ENCODE measurements at places on chromosomes 1 and 21.

DNA sequence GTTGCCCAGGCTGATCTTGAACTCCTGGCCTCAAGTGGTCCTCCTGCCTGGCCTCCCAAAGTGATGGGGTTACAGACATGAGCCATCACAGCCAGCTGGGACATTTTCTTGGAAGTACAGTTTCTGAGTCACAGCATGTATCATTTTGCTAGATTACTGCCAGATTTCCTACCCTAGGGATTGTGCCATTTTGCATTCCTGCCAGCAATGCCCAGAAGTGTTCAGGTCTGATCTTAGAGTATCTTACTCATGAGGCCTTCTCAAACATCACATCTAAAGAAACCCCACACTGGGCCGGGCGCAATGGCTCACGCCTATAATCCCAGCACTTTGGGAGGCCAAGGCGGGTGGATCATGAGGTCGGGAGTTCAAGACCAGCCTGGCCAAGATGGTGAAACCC is 10.2 kb downstream of the BMP8A start:
- no peak for DNase-seq

GRCh38 chr1:39885516-39885915 is 2.2 kb upstream of the TRIT1 start:
- DNase-seq = no peak

GRCh38 chr1:53412285-53413174 is 46.7 kb upstream of the DMRTB1 start:
- no peak for DNase-seq

- no peak for DNase-seq
Observed at GRCh38 chr1:150410582-150411101, 46.7 kb downstream of the RPRD2 start.

DNA sequence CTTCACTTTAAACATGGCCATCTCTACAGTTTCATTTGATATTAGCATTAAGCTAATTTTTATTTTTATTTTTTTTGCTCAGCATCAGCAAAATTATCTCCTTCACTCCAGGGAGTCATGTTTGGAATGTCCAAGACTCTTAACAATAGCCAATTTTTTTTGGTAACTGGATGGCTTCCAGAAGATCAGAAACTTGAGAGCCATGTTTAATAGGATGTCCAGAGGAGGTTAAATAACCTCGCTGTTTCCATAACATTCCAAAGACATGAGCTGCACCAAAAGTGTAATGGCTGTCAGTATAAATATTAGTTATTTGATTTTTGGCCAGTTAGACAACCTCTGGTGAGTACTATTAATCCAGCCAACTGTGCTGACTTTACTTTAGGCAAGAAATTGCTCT is 80.7 kb downstream of the DNTTIP2 start:
- DNase-seq = no peak

DNA sequence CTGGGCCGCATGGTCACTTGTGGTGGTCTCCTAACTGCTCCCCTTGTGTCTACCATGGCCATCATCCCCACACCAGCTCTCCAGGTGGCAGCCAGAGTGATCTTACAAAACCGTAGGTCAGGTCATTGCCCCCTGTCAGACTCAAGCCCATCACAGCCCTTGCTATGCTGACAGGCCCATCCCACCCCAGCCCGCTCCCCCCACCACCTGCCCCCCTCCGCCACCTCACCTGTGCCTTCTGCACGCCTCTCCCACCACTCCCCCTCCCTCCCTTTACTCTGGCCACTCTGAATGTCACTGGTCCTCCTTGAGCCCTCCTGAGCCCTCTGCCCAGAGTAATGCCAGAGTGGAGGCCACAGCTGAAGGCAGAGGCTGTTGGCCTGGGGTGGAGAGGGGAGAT is 28.5 kb downstream of the TEX35 start:
- DNase-seq = no peak

DNA sequence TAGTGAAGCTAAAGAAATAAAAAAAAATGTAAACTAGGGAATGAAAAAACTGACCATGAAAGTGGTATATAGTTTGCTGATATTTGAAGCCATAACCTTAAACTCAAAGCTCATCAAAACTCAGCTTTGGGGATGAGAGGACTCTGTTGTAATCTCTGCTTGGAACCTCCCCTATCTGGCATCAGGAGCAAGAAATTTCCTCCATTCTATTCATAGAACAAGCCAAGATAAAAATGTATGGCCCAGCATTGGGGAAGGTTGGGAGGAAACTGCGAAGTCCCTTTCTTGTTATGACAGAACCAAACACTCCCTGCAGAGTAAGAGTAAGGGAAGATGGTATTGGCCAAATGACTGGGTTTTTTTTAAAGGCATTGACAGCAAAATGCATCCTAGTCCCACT is 35.6 kb downstream of the MCOLN2 start:
- DNase-seq = no peak

DNA sequence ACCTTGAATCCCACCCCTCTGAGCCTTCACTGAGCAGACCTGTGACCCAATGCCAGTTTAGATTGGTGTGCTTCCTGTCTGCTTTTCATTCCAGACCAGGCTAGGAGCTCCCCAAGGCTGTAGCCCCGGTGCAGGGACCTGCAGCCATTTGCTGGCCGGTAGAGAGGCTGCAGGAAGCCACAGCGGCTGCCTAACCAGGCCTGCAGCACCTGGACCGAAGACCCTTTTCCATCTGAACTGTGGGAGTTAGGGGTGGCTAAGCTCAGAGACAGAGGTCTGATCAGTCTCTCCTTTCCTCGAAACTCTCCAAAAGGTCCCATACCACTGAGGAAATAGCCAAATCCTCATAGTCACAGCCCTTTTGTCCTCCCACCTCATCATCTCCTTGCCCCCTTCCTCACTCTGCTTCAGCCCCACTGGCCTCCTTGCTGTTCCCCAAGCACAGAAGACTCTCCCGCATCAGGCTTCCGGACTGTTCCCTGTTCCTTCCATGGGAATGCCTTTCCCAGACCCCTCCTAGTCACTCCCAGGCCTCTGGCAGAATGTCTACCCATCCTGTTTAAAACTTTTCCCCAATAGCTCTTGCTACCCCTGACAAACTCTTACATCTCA is 674 bp upstream of the TTC4 start:
- DNase-seq = no peak

GRCh38 chr1:227449051-227449450 is 114.3 kb upstream of the ZNF678 start:
- DNase-seq = peak; percentile 21

- DNase-seq = no peak
Observed at GRCh38 chr1:55554611-55555010, 339.4 kb upstream of the USP24 start.

DNA sequence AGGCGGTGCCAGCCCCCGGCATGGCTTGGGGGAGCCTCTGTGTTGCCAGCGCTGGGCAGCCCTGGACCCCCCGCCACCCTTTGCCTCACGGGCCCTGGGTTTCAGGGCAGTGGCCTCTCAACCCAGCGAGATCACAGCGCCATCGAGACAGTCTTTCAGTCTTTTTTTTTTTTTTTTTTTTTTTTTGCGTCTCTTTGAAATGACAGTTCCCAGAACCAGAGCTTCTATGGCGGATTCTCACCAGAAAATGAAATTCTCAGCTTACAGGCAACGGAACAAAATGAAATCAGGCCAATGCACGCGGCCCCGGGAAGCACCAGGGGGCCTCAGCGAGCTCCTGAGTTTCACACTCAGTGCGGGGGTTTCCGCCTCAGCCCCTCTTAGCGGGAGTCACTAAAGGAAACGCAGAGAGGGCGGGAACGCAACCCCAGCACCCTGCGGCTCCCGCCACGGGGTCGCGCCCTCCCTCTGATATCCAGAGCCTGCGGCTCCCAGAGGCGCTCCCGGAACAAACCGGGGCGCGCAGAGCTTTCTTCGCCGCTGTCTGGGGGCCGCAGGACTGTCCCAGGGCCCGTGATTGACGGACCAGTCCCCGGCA is 8.0 kb upstream of the COL6A1 start:
- no peak for DNase-seq

GRCh38 chr1:153776352-153776751 is 1.1 kb downstream of the SLC27A3 start:
- no peak for DNase-seq

DNA sequence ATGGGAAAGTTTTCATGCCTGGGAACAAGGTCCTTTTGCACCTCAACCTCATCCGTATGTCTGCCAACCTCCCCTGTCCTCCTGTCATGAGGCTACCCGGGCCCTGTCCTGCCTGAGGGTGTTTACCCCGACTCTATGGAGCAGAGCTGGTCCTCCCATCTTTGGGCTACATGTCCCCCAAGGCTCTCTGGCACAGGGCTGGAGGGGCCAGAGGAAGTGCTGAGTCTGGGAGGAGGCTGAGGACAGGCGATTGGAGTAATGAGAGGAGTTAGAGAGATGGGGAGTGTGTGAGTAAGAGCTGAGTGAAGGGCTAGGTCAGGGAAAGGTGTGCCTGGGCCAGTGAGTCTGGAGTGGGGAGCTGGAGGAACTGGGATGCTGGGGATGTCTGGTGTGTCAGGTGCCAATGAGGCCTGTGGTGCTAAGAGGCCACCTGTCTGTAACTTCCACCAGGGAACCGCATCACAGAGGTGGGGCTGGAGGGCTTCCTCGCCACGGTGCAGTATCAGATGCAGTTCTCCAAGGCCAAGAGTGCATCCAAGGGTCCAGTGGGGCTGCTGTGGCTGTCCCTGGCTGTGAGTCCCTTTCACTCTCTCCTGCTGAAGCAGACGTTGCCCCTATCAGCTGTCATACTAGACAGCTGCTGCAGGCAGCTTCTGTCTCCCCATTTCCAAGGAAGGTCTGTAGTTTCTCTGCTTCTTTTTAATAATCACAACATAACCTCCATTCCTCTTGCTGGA is 11.7 kb downstream of the LRRC71 start:
- DNase-seq = no peak

DNA sequence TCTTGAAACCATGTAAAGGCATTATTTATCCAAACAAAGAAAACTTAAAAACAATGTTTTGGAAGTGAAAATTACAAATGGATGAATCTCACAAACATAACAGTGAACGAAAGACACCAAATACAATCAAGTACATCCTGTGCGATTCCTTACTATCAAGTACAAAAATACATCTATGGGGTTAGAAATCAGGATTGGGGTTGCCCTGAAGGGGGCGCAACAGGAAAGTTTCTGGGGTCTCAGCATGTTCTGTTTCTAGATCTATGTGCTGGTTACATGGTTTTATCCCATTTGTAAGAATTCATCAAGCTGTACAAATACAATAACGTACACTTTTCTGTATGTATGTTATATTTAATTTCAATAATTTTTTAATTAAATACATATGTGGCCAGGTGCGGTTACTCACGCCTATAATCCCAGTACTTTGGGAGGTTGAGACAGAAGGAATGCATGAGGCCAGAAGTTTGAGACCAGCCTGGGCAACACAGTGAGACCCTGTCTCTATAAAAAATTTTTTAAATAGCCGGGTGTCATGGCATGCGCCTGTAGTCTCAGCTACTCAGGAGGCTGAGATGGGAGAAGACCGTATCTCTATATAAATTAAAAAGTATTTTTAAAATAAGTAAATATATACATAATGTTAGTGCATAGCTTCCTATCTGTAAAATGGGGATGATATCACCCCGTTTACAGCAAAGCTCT is 121.5 kb upstream of the SOD1 start:
- no peak for DNase-seq

GRCh38 chr1:11501491-11501897 is 22.5 kb downstream of the DISP3 start:
- DNase-seq = no peak

GRCh38 chr1:228496084-228496483 is 8.9 kb downstream of the RNF187 start:
- DNase-seq = no peak

DNA sequence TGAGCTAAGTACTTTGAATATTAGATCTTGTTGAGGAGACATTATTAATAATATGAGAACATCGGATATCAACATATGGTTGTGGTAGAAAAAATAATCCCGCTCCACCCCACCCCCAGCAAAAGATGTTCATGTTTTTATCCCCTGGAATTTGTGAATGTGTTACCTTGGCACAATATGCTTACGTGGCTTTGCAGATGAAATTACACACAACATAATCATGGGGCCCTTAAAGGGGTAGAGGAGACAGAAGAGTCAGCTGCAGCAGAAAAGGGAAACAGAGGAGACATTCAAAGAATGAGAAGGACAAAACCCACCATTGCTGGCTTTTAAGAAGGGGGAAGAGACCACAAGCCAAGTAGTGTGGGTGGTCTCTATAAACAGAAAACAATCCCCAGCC is 104.1 kb downstream of the SEC16B start:
- DNase-seq = no peak

- DNase-seq = no peak
Observed at GRCh38 chr1:216896146-216896545, 172.9 kb upstream of the ESRRG start.

DNA sequence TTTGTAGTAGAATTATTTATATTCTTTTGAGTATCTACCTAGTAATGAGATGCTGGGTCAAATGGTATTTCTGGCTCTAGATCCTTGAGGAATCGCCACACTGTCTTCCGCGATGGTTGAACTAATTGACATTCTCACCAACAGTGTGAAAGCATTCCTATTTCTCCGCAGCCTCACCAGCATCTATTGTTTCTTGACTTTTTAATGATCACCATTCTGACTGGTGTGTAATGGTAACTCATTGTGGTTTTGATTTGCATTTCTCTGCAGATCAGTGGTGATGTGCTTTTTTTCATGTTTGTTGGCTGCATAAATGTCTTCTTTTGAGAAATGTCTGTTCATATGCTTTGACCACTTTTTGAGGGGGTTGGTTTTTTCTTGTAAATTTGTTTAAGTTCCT is 15.3 kb upstream of the IL23R start:
- DNase-seq = no peak

GRCh38 chr21:27806281-27806680 is 839.4 kb upstream of the ADAMTS5 start:
- no peak for DNase-seq

- no peak for DNase-seq
Observed at GRCh38 chr1:152743371-152744145, 14.3 kb upstream of the KPRP start.

DNA sequence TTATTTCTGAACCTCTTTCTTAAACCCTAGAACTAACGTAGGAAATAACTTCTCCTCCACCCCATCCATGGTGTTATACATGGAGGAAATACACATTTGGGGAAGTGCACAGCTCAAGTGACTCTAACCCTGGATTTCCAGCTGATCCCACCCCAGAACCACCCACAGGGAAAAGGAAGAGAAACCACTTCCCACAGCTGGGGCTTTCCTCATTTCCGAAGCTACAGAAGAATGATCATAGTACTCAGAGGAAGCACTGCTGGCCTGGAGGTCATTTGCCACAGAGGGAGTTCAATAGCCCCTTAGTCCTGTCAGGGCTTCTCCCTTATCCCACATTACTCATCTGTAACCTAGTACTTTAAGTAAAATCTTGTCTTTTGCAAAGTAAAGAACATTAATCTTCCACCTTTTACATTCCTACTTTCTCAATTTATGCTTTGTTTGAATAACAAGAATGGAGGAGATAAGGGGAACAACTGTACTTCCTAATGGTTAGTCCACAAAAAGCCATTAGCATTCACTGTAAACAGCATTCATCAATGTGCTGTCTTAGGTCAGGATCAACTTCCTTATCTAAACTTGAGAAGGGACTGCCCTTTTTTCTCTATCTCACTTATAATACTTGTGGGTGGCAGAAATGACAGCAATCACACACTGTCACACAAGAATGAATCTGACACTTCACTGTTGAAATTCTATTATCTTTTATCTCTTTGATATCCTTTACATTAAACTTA is 63.0 kb upstream of the RGS1 start:
- DNase-seq = no peak

- no peak for DNase-seq
Observed at GRCh38 chr1:204377800-204378668, 18.3 kb upstream of the PLEKHA6 start.
